CD4-positive, alpha-beta T cell (primary cell): ENCODE measurements at places on chromosomes 3 and 15. TPM values are rescaled to one million over a fixed set of nuclear protein-coding genes. Genes with fewer than 3 reads are reported as not detected.
A peak's percentile ranks its signal among the peaks of the same experiment; 100 is the strongest.

UBA7 gene
- 213 TPM for total RNA-seq

DNA sequence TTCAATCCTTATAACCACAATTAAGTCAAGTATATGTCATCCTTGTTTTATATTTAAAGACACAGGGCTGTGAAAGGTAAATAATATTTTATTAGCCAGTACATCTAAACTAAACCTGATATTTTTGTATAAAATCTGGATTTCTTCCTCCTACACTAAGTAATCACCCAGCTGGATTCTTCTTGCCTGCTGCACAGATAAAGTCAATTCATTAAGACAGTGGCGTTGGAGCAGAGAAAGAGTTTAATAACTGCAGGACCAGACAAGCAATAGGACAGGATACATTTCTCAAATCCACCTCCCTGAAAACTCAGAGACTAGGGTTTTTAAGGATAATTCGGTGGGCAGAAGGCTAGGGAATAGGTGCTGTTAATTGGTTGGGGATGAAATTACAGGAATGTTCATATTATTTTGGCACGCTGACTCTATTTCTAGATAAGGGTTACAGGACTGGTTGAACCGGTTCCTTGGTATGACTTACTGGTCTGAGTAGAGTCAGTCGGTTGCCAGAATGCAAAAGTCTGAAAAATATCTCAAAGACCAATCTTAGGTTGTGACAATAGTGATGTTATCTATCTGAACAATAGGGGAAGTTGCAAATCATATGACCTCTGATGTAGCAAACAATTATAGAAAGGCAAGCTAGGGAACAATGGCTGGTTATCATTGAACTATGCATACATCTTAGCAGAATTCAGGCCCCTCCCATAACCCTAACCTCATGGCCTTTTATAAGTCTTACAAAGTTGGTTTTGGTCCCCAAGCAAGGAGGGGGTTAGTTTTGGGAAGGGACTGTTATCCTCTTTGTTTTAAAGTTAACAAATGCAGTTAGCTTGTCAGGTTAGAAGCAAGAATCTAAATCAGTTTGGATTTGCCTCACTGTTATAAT lies 244.8 kb downstream of the ALCAM start:
- DNase-seq = no peak

TGM4 gene
- total RNA-seq = not detected

TRIM71 gene
- 0.03 TPM for total RNA-seq

- no peak for DNase-seq
Measured at GRCh38 chr3:56771376-56771775, 30.4 kb downstream of the ARHGEF3 start.

DNA sequence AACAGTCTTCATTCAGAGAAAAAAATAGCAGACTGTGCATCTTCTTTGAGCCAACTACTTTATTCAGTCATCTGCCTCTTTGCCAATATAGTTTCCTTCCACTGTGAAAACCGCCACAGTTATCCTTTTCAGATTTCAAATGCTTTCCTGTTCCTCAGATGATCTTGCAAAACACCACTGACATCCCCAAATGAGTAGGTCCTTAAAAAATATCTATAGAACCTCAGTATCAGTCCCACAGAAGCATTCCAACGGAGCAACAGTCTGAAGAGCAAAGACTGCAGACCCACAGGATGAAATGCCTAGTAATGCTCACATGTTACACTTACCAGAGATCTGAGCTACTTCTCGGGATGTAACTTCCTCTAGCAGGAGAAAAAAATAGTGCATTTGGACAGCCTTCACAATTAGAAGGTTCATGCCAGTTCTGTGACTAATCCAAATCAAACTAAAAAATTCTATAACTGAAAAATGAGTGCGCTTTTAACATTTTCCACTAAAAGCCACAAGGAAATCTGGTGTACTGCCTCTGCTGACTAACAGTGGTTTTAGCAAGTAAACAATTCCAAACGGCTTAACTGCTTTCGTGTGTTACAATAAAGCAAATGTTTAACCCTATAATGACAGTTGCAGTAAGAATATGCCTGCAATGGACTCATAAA lies at the start of gene ANKRD28:
Gene ANKRD28, minus strand, starts transcription at position 338 of the 662 bp plus-strand sequence. CDS start 1,458 bp downstream, outside the sequence.
- peak; percentile 66 for DNase-seq

DNA sequence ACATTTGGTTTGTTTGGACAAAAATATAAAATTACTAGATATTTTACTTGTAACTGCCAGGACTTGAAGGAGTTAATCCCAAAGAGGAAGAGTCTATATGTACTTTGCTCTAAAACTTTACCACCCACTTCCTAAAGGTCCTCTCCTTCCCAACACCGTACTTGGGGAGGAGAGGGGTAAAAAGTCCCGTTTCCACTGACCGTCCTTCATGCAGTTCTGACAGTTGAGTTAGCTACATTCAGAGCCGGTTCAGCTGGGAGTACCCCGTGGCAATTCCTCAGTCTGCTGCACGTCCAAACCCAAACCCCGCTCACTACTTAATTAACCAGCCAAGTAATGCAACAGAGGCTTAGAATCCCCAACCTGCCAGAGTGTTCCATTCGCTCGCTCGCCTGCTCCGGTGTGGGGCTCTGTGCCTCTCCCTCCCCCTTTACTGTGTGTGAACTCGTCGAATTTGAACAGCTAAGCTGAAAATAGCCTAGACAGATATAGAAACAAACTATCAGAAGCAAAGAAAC lies 519.7 kb downstream of the FOXP1 start:
- DNase-seq = peak; percentile 66

GRCh38 chr3:124634210-124635168 lies 95.8 kb upstream of the UMPS start:
- no peak for DNase-seq

DNA sequence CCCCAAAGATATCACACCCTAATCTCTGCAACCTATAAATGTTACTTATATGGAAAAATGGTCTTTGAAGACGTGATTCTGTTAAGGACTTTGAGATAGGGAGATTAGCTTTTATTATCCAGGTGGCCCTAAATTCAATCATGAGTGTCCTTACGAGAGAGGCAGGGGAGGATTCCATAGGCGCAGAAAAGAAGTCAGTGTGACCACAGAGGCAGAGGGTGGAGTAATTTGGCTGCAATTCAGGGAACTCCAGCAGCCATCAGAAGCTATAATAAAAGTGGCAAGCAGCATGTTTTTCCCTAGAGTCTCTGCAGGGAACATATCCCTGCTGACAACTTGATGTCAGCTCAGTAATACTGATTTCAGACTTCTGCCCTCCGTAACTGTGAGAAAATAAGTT lies 315.2 kb upstream of the ROBO2 start:
- DNase-seq = no peak
